ENCODE measurements at places on chromosomes 12 and 14.

GRCh38 chr14:46480817-46481216 lies 170.8 kb downstream of the RPL10L start:
- DNase-seq, result no peak

GRCh38 chr12:58765076-58765475 lies 155.2 kb downstream of the LRIG3 start:
- DNase-seq, result no peak

- no peak for DNase-seq
These were observed 391.0 kb downstream of the ZFP36L1 start for GRCh38 chr14:68401855-68402254.

GRCh38 chr12:105832021-105832420 lies 306.7 kb downstream of the NUAK1 start:
- no peak for DNase-seq

- DNase-seq, result no peak
These were observed 45.0 kb downstream of the ARMH4 start for GRCh38 chr14:58107041-58107440.

- DNase-seq, result no peak
These were observed 755.4 kb upstream of the MDGA2 start for GRCh38 chr14:48430805-48431204.

DNA sequence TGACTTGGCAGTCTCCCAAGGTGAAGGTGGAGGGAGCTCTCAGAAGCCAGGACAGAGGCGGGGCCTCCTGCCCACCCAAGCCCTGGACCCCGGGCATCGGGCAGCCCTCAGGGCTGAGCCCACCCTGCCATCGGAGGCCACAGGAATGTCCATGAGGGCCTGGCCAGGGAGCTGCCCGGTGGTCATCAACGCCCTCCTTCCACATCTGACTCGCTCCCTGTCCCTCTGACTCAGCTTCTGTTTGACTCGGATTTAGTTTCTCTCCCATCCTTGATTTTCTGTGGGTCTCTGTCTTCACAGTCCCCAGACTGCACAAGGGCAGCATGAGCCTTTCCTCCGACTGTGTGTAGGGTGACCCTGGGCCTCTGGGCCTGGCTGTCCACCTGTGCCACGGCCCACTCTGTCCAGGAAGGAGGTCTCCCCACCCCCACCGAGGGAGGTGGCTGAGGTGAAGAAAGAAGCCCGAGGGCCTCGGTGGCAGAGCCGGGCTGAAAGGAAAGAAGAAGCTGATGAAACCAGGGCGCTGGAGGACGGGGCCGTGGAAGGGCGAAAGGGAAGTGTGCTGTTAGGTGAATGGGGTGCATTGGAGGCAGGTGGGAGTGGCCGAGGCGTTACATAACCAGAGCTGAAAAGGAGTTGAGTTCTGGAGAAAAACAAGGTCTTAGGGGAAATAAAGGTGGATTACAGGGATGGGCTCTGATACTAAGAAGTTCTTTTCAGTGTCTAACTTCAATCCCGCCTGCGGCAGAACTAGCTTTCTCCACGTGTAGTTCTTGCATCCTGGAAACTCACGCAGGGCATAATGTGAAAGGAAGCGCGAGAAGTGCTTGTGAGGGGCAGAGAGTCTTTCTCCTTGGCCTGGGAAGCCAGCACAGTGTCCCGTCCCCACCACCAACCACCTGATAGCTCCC lies 16.7 kb upstream of the TMEM106C start:
- no peak for DNase-seq

GRCh38 chr14:52002542-52002941 lies 13.2 kb downstream of the RTRAF start:
- DNase-seq, result no peak

DNA sequence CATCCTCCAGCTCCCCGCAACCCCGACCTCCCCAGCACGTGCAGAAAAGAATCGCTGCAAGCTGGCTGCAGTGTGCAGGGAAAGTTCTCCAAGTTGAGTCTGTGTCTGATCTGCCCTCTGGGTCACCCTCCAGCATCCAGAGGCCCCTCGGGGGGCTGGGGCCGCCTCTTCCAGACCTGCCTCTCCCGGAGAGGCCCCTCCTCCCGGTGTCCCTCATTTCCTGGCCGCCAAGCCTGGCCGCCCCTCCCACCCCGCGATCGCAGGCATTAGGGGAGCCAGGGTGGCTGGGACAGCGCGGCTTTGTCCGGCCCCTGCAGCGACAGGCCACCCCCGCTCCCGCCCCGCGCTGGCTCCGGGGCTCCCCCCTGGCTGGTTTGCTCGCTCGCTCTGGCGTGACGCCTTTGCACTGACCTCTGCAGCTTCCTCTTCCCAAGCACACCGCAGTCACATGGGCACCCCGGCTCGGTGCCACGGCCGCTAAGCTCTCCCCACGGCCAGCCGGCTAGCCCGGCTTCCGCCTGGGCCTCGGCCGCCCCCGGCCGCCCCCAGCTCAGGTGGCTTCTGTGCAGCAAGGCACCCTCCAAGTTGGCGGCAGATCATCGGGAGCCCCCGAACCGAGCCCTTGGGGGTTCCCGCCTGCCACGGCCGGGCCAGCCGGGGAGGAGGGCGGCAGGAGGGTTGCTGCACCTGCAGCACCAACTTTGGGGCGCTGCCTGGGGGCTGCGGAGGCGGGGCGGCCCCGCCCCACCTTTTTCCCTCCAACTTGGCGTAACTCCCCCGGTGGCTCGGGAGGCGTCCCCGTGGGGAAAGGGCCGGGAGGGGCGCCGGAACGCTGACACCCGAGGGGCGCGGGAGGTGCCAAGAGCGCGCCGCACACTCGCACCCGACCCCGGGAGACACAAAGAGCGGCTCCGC lies 43.7 kb downstream of the KDM2B start:
- DNase-seq, result peak; percentile 84

DNA sequence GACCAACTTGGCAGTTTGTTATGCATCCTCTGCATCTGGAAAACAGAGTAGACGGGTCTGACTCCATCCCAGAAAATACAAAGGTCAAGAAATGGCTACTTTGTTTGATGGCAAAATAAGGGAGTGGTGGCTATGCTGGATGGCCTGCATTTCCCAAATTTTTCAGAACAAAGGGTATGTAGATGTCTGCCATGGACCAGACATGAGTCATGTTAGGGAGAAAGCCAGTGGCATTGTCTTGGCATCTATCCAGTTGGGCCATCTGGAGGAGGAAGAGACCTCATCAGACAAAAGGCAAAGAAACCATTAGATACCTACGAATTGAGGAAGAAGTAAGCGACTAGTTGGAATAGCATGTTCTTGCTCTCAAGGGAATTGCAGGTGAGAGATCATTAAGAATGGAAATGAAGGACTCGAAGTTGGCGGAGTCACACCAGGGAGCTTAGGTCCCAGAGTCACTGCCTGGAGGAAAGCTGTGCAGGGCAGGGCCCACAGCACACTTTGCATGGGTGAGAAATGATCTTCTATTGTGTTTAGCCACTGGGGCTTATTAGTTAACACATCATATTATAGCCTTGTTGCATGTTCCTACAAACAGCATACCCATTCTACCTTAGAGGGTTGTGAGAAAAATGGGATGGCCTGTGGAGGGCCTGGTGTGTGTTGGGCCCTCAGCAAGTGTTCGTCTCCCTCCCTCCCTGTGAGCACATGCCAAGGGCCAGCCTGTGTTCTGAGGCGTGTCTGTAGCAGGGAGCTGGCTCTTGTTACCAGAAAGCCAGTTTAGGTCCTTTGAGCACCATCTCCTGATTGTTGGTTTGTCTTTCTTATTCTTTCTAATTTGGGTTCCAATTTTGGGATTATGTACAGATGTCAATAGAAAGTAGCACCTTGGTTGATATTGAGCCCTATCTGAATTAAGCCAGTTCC lies 119.4 kb downstream of the KTN1 start:
- no peak for DNase-seq

All from tongue (tissue), 3 donors.